ENCODE measurements at places on chromosomes 7 and 10.

DNA sequence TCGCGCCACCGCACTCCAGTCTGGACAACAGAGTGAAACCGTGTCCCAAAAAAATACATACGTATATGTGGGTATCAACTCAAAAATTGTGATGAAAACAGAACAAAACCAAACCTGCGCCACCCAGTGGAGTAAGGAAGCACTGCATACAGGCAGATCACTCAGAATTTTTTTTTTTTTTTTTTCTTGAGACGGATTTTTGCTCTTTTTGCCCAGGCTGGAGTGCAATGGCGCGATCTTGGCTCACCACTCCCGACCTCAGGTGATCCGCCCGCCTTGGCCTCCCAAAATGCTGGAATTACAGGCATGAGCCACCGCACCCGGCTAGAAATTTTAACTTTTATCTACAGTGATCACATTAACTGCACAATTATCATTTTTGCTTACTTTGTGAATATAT is 9.1 kb upstream of the TMEM236 start:
- no peak for DNase-seq

GRCh38 chr10:29276251-29276850 is 12.5 kb upstream of the LYZL1 start:
- no peak for DNase-seq

DNA sequence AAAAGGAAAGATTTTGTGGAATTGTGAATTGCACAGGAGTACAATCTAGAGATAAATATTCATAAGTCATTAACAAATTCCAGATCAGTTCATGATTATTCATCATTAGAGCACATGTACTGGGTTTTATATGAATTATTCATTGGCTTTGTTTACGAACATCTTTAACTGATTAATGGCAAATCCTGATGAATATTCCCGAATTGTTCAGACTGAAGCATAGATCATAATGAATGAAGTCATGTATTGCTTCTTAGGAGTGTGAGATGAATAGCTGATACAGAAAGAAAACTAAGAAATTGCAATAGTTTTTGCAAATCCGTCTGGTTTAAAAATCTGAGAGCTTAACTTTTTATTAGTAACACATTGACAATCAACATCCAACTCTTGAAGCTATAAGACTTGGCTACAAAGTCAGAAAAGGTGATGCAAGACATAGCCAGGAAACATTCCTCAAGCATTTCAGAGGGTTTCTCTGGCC is 183.6 kb upstream of the DGKB start:
- no peak for DNase-seq

DNA sequence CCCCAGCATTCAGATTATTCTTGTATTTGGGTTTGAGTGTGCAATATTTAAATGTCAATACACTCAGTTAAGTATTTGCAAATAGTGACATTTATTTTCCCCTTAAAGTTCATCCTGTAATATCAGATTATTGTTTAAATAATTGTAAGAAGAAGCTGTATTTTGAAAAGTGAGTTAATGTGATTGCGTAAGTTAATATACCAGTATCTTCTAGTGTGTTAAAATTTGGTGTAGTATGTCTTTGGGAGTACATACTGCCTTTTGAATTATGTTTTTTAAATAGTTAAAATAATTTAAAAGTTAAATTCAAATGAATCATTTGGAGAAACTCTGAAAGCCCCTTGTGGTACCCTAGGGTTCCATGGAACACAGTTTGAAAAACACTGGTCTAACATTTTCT is 28.6 kb downstream of the LRMDA start:
- no peak for DNase-seq

DNA sequence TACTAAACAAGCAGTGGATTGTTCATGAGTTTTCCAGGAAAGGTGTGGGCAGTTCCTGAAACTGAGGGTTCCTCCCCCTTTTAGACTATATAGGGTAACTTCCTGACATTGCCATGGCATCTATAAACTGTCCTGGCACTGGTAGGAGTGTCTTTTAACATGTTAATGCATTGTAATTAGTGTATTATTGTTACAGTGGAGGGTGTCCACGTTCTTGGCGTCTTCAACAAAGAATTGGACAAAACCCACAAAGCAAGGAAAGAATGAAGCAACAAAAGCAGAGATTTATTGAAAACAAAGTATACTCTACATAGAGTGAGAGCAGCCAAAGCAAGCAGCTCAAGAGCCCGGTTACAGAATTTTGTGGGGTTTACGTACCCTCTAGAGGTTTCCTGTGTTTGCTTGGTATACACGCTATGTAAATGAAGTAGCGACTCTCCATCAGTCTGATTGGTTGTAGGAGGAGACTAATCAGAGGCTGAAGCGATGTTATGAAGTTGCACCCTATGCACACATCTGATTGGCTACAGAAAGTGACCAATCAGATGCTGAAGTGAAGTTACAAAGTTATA is 175.2 kb downstream of the NSUN6 start:
- no peak for DNase-seq

GRCh38 chr10:2714597-2714996 is 352.8 kb upstream of the PFKP start:
- no peak for DNase-seq

DNA sequence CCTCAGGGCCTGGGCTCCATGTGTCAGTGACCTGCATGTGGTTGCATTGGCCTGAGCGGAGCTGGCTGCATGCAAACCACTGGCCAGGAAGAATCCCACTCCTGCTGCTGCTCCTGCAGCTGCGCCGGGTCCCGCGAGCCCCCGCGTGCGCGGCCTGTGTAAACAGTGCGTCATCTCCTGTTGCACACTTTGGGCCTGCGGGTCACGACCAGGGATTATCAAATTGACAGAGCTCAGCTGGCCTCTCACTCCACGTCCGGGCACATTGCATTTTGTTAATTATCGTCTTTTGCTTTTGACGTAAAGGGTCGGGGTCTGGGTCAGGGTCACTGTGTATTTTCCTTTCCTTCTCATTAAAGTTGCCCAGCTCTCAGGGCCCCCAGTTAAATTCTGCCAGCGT is 132.6 kb downstream of the RGS10 start:
- DNase-seq: no peak

DNA sequence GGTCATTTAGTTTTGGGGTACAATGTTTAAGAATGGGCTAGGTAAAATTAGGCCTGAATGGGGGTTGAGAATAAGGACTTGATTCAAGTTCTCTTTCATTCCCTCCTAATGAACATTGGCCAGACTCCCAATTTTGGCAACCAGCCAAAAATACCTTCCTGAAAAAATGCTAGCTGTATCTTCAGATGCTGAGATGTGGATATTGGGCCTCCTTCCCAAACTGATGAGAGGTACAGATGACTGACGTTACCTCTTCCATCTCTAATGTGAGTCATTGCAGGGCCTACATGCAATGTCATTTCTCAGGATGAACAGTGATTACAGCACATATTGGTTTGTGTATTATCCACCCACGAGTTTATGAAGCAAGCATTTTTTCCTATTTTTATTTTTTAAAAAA is 151.6 kb downstream of the SND1 start:
- DNase-seq: no peak

GRCh38 chr7:27212497-27213432 is 12.9 kb upstream of the HOXA13 start:
- no peak for DNase-seq

DNA sequence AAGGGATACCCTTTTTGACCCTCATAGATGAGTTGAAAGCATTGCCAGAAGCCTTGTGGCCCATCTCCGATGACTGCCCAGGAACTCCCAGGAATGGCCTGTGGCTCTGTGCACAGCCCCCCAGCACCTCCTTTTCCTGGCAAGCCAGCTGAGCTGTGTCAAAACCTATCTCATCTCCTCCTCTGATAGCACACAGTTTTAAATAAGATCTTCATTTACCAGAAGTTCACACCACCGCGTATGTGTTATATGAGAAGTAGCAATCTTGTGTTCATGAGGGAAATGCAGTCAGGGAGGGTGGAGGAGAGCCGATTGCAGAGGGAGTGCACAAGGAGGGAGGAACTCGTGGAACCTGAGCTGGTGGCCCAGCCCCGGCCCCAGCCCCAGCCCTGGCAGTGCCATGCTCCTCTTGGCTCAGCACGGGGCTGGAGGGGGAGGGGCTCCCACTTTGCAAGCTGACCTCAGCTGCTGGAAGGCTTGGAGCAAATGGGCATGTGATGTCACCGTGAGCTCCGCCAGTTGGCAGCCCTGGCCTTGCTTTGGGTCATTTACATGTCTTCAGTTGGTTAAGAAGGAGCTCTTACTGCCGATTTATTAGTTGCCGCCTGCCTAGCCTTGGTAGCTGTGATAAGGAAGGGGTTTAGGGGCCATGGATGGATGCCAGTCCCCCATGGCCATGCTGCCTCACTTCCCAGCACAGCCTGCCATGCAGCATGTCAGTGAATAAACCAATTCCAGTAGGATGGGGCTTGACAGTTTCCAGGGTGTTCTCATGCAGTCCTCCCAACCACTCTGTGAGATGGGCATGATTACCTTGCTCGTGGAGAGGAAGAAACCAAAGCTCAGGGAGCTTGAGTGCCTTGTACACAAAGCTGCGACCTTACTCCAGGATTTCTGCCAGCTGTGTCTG is 20.0 kb downstream of the UNC5B start:
- DNase-seq: peak; percentile 85

DNA sequence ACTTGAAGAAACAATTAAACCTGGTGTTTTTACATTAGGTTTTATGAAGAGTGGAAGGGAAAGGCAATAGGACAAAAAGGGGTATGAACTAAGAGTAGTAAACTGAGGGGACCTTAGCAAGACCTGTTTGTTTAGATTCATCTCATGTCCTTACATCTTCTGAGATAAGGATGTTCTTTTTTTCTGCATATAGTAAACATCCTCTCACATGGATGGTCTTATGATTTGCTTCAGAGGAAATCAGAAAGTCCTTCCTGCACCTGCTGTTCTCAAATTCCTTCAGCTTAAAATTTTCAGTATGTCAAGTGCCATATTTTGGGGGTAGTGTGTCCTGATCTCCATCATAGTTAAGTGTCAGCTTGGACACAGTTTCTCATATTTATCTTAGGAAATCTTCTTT is 232.6 kb downstream of the ADK start:
- DNase-seq: no peak

Data from hypothalamus (tissue), 51 donors.